NCI-H226 (cell line): ENCODE measurements at places on chromosomes 6 and 20.

DNA sequence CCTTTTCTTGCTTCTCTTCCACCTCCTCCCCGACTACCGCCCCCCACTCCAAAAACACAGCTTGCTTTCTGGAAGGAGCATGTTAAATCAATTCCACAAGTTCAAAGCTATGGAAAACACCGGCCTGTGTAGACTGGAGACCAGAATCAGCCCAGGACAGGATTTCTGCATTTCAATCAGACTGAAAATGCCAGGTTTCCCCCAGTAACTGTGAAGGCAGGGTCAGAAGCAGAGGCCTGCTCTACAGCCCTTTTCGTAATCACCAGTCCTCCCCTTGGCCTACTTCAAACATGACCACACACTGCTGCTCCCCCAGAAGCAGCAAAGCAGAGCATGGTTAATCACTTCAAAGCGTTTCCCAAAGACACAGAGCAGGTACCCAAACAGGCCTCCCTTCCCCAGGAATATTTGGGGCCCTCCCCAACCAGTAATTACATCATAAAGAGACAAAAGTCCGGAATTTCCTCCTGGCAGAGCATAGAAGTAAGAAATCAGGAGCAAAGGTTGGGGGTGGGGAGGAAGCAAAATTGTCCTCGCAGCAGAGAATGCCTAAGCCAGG is 38.4 kb downstream of the ZMYND8 start:
- DNase-seq: peak; percentile 65

- peak; percentile 31 for DNase-seq
Observed at GRCh38 chr6:106279179-106279578, 46.4 kb downstream of the ATG5 start.

DNA sequence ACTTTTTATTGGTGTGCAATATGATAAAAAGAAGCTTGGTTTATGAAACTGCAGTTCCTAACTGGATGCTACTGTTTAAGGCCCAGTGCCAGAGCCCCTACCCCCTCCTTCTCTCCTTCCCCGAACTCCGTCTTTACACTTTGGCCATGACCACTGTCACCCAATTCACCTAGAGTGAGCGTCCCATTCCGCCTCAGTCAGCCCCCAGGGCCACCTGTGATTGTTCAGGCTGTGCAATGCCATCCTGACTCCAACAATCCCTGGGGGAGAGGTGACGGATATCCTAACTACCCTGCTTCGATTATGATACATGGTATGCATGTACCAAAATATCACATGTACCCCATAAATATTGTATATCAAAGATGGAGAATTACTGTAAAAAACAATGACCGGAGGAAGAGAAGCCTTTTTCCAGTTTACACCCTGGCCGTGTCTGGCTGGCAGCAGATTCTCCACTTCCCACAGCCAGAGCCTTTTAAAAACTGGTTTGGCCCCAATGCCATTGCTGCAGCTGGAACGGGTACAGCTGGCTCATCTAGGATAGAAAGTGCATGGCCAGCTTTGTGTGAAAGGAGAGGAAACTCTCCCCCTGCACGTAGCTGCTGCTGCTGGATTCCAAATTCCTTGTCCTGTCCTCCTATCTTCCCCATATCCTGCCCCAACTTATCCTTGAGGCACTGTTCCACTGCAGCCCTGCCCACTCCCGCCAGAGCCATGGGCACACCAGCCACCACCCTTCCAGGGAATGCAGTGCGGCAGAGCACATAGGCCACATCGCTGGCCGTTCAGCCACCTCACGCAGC is 99.7 kb downstream of the JPH2 start:
- no peak for DNase-seq

GRCh38 chr6:96613291-96613999 is 50.5 kb downstream of the FHL5 start:
- no peak for DNase-seq

- no peak for DNase-seq
Observed at GRCh38 chr6:143843677-143843999, 500 bp downstream of the LTV1 start.

- peak; percentile 50 for DNase-seq
Observed at GRCh38 chr6:106488494-106489370, 128.2 kb downstream of the CRYBG1 start.

DNA sequence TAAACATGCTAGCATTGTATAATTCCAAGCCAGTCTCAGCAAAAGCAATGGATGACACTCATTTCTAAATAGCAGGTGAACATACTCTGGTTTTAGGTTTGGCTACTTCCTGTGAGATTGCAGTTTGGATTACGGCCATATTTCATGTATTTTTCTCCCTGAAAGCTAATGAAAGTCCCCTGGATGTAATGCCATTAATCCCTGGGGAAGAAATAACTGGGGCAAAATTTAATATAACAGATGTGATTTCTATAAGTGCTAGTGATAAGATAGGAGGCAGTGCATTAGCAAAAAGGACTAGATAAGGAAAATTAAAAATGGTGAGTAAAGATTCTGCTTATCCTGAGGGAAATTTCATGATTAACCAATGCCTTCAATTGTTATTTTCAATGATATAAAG is 238.2 kb downstream of the ADGRB3 start:
- no peak for DNase-seq

GRCh38 chr20:63021356-63022321 is 14.9 kb upstream of the BHLHE23 start:
- DNase-seq: no peak

DNA sequence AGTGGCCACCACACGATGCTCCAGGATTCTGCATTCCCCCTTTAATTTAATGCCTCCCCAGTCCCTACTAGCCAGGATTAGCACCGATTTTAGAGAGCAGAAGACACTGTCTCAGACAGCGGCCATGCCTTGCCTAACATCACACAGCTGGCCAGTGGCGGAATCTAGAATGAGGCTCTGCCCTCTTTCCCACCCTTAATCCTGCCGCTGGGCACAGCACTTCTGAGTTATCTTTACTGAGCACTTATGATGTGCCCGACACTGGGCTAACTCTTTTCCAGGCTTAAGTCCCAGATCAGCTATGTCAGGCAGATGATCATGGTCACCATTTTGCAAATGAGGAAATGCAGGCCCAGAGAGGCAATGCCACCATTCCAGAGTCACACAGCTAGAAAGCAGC is 5.6 kb upstream of the BPIFA2 start:
- no peak for DNase-seq

- DNase-seq: no peak
Observed at GRCh38 chr6:12125396-12125795, 113.3 kb downstream of the HIVEP1 start.

DNA sequence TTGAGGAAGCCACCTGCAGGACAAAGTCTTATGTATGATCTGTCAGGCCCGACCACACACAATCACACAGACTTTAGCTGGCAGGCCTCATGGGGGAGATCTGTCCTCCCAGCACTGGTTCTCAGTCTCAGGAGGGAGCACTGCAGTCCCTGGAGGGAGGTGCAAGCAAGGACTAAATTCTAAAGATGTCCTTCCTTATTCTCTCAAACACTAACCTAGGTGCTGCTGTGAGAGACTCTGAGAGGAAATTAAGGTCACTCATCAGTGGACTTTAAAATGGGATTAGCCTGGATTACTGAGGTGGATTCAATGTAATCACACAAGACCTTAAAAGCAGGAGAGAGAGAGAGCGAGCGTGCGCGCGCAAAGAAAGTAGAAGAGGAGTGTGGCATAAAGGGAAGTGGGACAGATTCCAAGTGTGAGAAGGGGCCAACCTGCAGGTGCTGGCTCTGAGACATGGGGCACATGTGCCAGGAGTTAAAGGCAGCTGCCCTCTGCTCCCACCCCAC is 14.3 kb downstream of the GLO1 start:
- DNase-seq: no peak

- peak; percentile 34 for DNase-seq
Observed at GRCh38 chr6:126657561-126658175, 317.8 kb downstream of the CENPW start.

DNA sequence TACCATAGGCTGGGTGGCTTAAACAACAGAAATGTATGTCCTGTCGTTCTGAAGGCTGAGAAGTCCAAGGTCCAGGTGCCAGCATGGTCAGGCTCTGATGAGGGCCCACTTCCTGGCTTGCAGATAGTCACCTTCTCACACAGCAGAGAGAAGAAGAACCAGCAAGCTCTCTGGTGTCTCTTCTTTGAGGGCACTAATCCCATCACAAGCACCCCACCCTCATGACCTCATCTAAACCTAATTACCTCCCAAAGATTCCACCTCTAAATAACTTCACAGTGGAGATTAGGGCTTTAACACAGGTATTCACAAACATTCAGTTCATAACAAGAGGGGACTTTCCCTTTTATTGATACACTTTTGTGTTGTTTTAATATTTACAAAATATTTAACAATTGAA is 61.1 kb downstream of the RIN2 start:
- no peak for DNase-seq

- no peak for DNase-seq
Observed at GRCh38 chr6:104943781-104944180, 13.1 kb upstream of the LIN28B start.

DNA sequence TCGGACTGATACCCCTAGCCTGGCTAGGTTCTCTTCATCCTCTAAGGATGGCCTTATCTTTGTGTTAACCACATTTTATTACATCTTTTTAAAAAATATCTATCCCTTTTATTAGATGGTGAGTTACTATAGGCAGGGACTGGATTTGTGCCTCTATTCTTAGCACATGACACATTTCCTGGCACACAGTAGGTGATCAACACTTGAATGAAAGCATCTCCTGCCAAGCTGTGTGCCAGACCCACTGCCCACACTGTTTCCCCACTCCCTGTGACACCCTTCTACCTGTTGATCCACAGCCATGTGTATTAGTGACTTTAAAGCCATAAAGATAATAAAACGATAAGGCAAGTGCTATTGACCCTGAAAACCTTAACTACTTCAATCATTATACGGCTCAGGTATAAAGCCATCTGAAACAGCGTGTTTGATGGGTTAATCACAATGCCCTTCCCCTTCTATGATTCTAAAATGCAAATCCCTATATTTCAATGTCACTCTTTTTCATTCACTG is 73.6 kb downstream of the MYLK4 start:
- DNase-seq: no peak

DNA sequence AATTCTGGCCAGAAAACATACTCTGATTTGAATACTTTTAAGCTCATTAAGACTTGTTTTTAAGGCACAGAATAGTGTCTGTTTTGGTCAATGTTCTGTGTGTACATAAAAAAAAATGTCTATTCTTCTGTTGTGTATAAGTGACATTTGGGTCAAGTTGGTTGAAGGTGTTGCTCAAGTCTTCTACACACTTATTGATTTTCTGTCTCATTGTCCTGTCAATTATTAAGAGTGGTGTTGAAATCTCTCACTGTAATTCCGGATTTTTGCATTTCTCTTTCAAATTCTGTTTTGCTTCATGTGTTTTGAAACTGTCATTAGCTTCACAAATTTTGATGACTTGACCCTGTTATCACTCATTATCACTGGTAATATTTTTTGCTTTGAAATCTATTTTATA is 37.5 kb upstream of the EPM2A start:
- DNase-seq: no peak

DNA sequence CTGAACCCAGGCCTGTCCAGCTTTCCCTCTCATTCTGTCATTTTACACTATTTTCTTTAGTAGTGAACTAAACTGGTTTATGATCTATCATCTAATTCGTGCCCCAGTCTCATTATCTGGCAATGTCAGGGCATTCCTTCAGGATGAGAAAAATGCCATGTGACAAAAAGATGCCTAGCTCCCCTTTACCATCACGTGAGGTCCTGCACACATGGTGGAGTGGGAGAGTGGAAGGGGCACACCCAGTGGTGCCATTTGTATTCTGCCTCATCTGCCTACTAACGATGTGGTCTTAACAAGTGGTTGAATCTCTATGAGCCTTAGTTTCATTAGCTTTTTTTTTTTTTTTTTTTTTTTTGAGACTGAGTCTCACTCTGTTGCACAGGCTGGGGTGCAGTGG is 41.2 kb downstream of the CDC5L start:
- DNase-seq: no peak

DNA sequence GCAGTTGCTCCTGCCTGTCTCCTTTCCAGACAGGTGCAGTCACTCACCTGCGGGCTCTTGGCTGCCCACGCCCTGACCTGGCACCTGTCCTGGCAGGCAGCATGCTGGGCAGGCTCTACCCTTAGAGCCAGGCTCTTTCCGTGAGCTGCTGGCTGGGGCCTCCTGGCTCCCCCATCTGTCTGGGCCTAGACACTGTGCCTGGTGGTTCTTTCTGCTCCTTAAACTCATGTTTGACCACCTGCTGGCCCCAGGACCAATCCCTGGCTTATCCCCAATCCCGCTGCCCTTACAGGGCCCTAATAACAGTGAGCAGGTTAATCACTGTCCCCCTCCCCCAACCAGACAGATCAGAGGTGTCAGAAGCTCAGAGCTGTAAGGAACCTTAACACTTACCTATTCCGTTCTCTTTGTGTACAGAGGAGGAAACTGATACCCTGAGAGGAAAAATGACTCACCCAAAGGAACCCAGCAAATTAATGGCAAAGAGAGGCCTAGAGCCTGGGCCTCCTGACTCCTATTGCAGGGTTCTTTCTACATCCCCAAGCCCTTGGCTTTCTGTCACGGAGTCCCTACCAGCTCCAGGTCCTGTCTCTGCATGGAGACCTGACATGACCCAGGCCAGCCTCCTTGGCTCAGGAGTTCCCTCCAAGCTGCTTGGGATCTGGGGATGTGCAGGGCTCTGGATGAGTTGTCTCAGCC is 54.7 kb downstream of the RAB44 start:
- DNase-seq: no peak

- DNase-seq: no peak
Observed at GRCh38 chr20:47249913-47250312, 106.6 kb downstream of the ZMYND8 start.

- DNase-seq: peak; percentile 59
Observed at GRCh38 chr6:43723737-43724295, 36.2 kb upstream of the MRPS18A start.

DNA sequence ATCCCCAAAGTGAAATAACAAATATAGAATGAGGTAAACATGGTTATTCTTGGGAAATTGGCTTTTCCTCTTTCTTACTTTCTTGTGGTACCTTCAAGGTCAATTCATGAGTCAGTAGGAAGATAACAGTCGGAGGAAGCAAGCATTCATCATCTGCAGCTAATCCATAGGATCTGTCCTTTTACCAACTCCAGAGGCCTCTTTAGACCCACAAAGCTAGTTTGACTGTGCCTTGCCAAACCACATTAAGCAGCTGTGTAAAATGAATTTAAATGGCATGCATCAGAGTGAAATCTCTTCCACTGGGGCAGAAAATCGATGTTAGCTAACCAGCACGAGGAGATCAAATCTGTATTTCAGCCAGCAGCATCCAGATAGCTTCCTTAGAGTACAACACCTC is 171.3 kb downstream of the TMEM242 start:
- DNase-seq: peak; percentile 52

DNA sequence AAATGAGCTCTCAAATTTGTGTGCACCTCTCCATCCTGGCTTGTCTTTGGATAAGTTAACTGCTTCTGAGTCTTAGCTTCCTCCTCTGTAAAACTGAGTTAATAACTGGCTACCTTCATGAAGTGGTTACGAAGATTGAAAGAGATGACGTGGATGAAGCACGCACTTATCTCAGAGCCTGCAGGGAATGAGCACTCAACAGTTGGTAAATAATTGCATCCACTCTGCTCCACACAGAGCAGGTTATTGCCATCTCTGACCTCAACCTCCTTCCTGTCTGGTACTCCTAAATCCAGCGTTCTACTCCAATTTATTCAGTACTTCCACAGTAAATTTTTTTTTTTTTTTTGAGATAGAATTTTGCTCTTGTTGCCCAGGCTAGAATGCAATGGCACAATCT is 6.9 kb downstream of the AURKA start:
- DNase-seq: no peak
